ENCODE measurements at places on chromosomes 4 and X. TPM values are rescaled to one million over a fixed set of nuclear protein-coding genes. Genes with fewer than 3 reads are reported as not detected.

Gene SCD5
- total RNA-seq, result 39.8 TPM

Gene ADGRL3
- total RNA-seq, result not detected

Gene SH3D19
- 48.2 TPM for total RNA-seq

Gene FAM9B
- not detected for total RNA-seq

Gene BCAP31
- total RNA-seq, result 180 TPM

Gene POU3F4
- not detected for total RNA-seq

Gene FATE1
- total RNA-seq, result not detected

Gene CT83
- not detected for total RNA-seq

Gene GSX2
- total RNA-seq, result not detected

Gene TKTL2
- total RNA-seq, result not detected

Gene ASMT
- not detected for total RNA-seq

Gene FRAS1
- 20.0 TPM for total RNA-seq

Gene CT45A3
- not detected for total RNA-seq

Gene PNMA5
- total RNA-seq, result not detected

Gene GAB3
- total RNA-seq, result 0.25 TPM

Gene FAM184B
- not detected for total RNA-seq
